ENCODE measurements at places on chromosomes 5 and 9. TPM values are rescaled to one million over a fixed set of nuclear protein-coding genes. Genes with fewer than 3 reads are reported as not detected.

Gene RAD1
- 21.9 TPM for total RNA-seq

Gene INSYN2B
- total RNA-seq: not detected

Gene TEK
- total RNA-seq: 1.0 TPM

Gene GLDC
- 42.9 TPM for total RNA-seq

Gene JAKMIP2
- 88.2 TPM for total RNA-seq

Gene NIPSNAP3A
- total RNA-seq: 28.0 TPM

Gene DNM1
- total RNA-seq: 276 TPM

Gene TBC1D9B
- total RNA-seq: 81.8 TPM

Gene EGFLAM
- 13.2 TPM for total RNA-seq

Gene NELFB
- 48.5 TPM for total RNA-seq

Gene ALDH1A1
- total RNA-seq: not detected

Gene ESM1
- not detected for total RNA-seq

Gene APBA1
- 13.0 TPM for total RNA-seq

Gene GFPT2
- 11.6 TPM for total RNA-seq

Gene OTP
- 0.17 TPM for total RNA-seq

Gene OSTF1
- 38.4 TPM for total RNA-seq

Gene CTSL
- 28.7 TPM for total RNA-seq

Gene SIT1
- total RNA-seq: 3.4 TPM

Gene PCDHB5
- total RNA-seq: 72.2 TPM

Gene CDO1
- 136 TPM for total RNA-seq

Gene TAF11L10
- 0.83 TPM for total RNA-seq

Gene NXNL2
- not detected for total RNA-seq

Gene LECT2
- total RNA-seq: not detected

Gene TCF7
- 5.8 TPM for total RNA-seq

Gene SLCO4C1
- total RNA-seq: 1.5 TPM

Gene AHRR
- total RNA-seq: 2.0 TPM

Gene PCDHB3
- total RNA-seq: 36.9 TPM
